ENCODE measurements at places on chromosomes 7 and 10.

DNA sequence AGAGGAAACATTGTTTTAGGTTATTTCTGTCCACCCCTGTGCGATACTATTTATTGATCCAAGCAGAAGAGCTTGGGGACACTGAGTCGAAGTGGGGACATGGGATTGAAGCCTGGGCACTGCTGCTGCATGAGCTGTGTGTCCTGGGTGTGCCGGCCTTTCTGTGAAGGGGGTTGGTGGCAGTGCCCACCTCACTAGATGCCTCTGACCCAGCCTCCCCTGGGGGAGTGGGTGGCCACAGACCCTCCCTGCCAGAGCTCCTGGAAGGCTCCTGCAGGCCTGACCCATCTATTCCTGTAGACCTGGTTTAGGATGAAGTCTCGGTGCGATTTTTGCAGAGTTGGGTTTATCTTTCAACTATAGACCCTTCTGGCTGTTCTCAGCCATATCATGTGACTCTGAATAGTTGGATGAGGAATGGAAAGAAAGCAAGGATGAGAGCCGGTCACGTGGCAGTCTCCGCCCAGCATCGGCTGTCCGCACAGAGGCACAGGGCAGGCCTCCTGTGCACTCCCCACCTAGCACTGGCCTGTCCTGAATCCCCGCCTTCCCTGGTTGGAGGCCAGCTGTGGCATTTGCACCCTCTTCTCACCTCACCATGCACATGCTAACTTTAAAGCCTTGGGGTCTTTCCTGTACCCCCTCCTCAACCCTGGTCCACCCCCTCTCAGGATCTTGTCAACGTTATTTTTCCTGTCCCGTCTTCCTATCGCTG, 17.6 kb upstream of the SH2D4B start:
- DNase-seq, result no peak

DNA sequence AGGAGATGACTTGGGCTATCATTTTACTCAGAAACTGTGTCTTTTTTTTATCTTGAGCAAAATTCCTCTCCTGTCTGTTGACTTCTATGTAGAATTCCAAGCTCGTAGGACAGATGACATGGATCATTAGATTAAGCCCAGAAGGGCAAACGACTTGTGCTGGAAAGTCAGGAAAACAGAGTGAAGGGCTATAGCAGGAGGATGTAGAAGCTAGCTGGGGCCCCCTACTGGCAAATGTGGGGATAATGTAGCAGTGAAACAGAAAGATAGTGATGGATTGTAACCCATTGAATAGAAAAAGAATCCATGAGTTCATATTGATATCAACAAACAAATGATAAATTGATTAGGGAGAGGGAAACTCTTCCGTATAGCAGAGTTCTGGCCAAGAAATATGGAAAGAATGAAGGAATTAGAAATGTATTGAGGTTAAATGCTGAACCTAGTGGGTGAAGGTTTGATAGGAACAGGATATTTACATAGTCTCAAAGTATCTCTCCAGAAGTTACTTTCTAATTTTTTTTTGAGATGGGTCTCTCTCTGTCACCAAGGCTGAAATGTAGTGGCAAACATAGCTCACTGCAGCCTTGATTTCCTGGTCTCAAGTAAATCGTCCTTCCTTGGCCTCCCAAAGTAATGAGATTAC, 103.6 kb downstream of the LYZL1 start:
- DNase-seq, result peak; percentile 51

DNA sequence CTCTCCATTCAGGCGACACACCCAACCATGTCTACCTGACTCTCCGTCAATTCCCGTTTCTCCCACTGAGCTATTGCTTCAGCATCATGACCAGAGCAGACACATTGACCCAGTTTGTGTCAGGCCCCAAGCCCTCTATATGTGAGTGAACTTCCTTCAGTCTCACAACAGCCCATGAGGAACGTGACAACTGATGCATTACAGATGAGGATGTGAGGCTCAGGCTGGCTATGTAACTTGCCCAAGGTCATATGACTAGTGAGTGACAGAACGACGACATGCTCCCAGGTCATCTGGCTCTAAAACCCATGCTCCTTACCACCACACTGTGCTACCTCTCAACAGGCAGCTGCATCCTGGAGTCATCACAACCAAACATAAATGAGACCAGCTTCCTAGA, 3.7 kb downstream of the TMEM140 start:
- no peak for DNase-seq

DNA sequence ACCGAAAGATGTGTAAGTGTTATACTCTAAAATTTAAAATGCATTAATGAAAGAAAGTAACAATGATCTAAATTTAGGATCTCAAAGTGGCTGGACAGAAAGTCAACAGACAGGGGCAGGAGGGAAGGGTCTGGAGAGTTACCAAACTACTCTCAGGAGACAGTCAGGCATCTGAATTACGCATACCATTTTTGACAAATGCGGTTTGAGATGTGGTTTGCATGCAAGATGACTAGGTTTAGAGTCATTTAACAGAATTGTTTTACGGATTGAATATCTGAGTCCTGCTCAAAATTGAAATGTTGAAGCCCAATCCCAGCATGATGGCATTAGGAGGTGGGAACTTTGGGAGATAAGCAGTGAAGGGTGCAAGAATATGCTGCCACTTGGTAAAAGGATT, 314.1 kb downstream of the WDR11 start:
- DNase-seq, result no peak

GRCh38 chr10:86716466-86716865, 40.0 kb upstream of the BMPR1A start:
- no peak for DNase-seq

GRCh38 chr10:132487241-132488135, 50.1 kb upstream of the INPP5A start:
- DNase-seq, result no peak

DNA sequence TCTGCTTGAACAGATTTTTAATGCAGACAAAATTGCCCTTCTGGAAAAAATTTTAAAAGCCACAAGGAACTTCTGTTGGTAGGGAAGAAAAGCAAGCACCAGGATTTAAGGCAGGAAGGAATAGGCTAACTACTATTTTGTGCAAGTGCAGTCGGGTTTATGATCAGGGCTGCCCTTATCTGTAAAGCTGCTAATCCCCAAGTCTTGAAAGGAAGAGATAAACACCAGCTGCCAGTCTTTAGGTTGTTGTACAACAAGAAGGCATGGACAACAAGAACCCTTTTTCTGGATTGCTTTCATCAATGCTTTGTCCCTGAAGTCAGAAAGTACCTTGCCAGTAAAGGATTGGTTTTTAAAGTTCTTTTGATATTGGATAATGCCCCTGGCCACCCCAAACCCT, 40.7 kb downstream of the RALA start:
- DNase-seq, result no peak

DNA sequence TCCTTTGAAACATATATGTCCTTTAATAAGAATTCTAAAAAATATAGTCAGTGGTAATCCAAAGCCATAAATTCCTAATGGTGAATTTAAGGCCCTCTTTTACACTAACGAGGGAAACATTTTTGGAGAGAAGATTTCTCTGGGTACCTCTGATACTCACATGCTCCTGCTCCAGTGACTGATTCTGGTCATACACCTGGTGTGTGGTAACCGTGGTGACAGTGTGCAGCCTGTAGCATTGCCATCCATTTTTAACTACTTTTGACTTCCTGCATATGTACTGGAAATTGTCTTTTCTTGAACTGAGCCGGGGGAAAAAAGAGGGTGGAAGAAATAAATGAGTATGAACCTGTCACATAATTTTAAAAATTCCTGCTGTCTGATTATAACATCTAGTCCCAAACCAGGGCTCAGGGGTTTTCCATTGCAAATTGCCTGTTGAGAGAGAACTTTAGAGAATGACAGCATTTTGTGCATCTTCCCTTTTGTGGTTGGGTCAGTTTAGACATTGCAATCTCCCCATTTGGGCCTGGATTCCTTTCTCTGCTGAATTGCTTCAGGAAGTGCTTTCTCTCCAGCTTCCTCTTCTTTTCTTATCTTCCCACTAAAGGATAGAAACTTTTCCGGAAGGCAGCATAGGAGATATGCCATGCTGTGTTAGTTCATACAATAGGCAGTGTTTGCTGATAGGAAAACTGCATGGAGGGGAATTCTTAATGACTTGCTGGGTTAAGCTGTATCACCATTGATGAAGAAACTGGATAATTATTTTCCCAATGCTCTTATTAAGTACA, 125.5 kb downstream of the GRM3 start:
- DNase-seq, result no peak

DNA sequence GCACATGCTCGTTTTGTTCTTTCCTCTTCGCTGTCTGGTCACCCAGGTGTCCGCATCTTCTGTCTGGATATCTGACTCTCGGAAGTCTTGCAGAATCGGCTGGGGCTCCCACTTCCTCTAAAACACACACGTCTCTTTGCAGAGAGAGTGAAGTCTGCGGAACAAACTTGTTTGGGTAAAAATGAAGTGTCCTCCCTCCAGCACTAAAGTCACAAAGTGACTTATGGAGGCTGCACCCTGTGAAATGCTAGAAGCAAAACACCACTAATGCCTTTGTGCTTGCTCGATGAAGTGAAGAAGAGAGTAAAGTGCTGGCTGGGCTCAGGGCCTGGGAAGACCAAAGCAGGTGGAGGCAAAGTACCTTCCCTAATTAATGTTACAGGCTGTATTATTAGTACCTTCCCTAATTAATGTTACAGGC, 71.4 kb downstream of the FGFR2 start:
- no peak for DNase-seq

DNA sequence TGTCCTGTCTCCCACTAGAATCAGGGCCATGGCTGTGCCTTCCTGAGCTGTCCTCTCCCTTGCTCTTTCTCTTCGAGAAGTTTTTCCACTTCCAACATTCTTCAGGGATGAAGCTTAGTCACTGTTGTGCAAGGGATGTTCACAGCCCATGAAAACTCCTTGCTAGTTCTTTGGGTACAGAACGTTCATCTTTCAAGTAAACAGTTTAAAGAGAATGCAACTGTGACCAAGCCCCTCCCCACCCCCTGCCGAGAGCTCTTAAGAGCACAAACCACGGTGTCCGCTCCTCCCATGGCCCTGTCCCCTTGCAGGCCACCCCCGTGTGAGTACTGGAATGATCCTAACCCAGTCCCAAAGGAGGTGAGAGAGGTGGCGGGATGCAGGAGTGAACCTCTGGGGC, 161.1 kb upstream of the RHEB start:
- DNase-seq, result no peak

- peak; percentile 62 for DNase-seq
These were observed 27.0 kb downstream of the LMOD2 start for GRCh38 chr7:123682690-123683089.

DNA sequence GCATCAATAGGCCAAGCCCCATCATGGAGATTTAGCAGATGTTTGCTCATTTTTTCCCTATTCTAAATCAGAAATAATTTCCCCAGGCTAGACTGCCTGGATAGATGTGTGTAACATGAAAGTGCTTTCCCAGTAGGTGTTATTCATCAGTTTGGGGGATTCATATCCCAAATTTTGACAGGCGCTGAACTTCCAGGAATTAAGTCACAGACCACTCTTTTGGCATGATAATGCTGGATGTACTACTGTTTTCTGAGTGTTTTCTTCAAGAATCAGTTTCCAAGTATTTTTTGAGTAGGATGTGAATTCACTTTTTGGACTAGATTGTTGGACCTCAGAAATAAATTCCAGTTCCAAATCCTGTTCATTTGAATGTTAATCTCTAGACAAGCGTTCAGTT, 637.4 kb downstream of the REEP3 start:
- DNase-seq, result no peak

GRCh38 chr7:98217623-98218582, 6.7 kb downstream of the BHLHA15 start:
- DNase-seq, result peak; percentile 21
